ENCODE measurements at places on chromosomes 3 and 15.

DNA sequence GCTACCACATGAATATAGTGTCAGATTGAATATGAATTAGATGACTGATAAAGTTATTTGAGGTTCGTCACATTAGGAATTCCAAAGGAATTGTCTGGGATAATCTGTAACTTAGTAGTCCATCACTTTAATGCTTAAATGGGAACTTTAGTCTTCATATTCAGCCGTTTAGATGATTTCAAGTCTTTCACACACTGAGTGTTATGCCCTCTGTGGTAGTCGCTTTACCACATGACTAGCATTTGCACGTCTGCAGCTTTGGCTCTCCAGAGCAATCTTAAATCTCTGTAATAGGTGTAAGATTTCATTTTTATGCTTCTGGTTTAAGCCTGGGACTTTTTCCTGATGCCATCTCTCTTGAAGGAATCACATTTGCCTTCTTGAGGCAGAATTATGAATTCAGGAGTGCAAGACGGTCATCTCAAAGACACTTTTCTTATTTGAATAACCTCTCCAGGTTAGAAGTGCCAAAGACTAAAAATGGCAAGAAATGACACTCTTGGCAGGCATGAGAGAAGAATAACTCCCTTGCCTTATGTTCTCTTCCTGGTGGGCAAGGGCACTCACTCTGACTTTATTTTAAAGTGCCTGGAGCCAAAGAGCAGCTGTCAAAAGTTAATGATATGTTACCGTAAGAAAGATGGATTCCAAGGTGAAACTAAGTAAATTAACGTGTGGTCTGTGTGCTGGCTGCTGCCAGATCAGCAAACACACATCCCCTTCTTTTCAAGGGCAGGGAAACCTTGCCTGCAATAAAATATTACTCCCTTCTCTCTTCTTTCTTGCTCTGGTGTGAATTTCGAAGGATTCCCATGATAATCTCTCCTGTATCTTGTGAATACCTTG is 153.3 kb downstream of the B3GALNT1 start:
- DNase-seq, result no peak

- no peak for DNase-seq
Measured at GRCh38 chr3:189084620-189085019, 87.2 kb upstream of the TPRG1 start.

DNA sequence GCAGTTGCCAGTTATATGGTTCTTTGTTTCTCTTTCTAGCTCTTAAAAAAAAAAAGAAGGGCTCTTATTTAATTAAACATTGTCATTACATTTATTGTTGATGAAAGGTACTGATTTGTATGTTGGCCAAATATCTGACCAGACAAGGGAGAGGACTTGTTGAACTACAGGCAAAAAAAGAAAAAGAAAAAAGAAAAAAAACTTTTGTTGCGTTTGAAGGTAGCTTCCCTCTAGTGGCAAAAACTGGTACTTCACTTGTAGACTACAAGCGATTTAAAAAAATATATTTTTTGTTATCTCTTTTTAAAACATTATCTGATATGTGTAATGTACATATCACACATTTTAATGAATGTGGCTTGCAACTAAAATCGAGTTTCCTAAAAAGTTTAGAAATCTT is 280.6 kb downstream of the ROBO2 start:
- DNase-seq, result peak; percentile 25

DNA sequence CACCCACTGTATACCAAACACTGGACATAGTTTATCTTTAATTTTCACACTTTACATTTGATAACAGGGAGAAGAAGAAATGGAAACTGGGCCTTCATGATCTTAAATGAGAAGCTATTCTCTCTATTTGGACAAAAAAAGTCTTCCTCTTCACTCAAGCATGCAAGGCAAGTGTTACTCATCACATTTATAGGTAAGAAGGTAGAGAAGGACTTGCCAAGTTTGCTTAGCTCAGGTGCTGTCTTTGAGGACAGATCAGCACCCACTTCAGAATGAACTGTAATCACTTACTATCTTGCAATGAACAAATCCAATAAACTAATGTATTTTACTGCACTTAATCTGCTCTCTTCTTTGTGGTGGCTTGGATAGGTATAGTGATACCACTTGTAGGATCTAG is 1.1 kb upstream of the MYH15 start:
- no peak for DNase-seq

GRCh38 chr15:87349181-87349580 is 907.4 kb downstream of the NTRK3 start:
- no peak for DNase-seq

Measured in LNCaP clone FGC (cell line).